HFF-Myc (cell line): ENCODE measurements at places on chromosomes 16 and 17.

DNA sequence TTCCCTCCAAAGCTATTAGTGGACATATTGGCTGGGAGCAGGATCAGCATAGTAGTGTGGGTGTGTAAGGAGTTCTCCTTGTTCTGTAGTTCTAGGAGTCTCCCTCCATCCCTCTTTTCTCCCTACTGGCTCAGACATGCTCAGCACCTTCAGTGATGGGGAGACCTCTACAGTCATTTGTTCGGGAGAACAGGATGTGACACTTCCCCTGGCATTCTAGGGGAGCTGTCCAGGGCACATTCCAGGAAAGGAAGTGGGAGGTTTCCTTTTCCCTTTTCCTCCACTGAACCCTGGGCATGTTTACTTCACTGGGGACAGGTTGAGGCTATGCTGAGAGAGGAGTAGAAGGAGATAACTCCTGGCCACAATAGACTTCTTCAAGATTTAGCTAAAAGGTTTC, 86.5 kb downstream of the MYH13 start:
- no peak for DNase-seq

DNA sequence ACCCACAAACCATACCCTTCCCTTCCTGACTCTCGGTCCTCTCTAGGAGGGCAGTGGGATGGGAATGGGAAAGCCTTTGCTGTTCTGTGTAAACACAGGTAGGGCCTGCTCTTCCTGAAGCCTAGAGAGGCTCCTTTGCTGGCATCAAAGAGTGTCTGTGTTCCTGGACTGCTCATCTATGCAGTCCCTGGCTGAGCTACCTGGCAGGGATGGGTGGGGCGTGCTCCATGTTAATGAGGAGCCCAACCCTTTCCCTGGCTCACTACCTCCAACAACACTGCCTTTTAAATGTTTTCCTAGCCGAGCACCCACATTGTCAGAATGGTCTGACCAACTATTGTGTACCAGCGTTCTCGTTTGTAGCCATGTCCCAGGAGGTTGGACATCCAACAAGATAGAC, 26.6 kb upstream of the NAGLU start:
- no peak for DNase-seq

GRCh38 chr16:48999044-48999443, 282.6 kb downstream of the CBLN1 start:
- no peak for DNase-seq

- DNase-seq, result no peak
Measured at GRCh38 chr17:47675380-47676198, 18.4 kb upstream of the TBKBP1 start.

DNA sequence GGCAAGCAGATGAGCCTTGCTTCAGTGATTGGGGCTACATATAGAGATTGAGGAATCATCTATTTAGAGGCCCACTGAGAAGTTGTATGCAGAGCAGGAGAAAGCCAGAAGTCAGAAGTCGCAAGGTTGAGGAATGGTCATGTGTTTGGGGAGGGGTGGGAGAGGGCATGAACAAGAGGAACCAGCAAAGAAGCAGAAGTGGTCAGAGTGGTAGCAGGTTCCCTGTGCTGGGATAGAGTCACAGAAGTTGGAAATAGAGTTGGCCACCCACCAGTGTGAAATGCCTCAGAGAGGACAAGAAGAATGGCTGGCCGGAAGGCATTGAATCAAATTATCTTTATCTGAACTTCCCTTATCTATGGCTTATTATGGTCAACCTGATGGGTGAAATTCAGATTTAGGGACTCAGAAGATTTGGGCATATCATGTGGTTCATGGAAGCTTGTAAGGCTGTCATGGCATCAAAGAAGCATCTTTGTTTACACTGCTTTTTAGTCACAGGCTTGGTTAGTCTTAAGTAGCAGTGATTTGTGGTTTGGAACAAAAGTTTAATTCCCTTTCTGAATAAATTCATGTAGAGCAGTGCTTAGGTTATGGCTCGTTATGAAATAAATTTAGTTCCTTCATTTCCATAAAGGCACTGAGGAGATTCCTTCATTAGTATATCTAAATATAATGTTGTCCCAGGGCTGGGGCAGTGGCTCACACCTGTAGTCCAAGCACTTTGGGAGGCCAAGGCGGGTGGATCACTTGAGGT, 19.7 kb downstream of the MAP3K3 start:
- DNase-seq, result no peak

GRCh38 chr17:39095309-39095686, 56.1 kb downstream of the PLXDC1 start:
- no peak for DNase-seq

- DNase-seq, result peak; percentile 61
Measured at GRCh38 chr17:50953831-50954601, 87.9 kb upstream of the TOB1 start.

- no peak for DNase-seq
Measured at GRCh38 chr16:20933589-20933988, 33.0 kb downstream of the LYRM1 start.

DNA sequence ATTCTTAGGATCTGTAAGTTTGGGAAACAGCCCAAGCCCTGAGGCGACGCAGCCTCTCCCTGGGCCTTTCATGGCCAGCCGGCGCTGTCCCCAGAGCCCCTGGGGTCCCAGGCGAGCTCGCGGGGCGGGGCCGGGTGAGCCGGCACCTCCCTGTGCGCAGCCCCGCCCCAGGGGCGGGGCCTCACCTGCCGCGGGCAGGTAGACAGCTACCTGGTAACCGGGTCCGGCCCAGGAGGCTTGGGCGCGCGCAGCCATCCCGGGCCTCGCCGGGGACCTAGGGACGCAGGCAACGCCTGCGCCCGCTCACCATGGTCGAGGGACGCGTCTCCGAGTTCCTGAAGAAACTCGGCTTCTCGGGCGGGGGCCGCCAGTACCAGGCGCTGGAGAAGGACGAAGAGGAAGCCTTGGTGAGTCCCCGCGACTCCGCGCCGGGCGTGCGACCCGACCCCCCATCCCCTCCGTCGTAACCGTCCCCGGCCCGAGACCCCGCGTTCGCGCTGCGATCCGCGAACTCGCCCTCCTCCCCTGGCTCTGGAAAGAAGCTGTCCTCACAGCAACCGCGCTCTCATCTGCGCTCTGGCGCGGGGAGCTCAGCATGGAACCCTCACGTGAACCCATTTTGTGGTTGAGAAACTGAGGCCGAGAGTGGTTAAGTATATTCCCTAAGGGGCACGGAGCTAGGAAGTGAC, at the start of gene ATP2C2:
Gene ATP2C2 (plus strand): TSS at position 231 of the 689 bp plus-strand sequence. CDS start 78 bp downstream, at position 309.
- DNase-seq, result no peak

DNA sequence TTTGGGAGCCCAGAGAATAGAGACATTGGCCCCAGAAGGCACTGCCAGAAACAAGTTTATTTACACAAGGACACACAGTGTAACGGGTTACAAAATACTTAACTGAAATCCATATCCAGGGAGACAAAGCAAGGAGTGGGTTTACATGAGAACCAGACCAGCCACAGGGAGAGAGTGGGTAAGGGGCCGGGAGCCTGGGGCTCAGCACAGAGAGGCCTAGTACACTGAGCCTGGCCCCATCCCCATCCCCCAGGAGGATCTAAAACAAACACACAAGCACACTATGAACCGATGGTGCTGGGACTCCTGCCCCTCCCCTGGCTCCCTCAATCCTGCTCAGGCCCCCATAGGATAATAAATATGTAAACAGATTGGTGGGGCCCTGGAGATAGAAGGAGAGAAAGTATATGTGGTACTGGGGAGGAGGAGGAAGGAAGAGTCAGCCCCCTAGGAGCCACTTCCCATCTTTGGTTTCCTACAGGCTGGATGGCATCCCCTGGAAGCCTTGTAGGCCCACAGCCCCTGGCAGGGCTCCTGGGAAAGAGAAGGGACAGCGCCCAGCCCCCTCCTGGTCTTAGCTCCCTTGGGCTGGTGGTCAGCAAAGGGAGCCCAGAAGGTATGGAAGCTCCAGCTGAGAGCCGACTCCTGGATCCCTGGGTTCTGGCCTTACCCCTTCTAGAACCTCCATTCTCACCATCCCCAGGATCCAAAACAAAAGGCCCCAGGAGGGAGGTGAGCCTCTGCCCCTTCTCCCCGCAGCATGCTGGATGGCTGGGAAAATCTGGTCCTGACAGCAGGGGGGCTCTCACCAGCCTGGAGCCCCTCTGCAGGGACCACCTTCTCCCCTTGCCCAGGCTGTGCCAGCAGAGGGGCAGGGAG, 6.4 kb downstream of the G6PC3 start:
- no peak for DNase-seq

GRCh38 chr16:24975428-24975889, 39.7 kb downstream of the ARHGAP17 start:
- no peak for DNase-seq

DNA sequence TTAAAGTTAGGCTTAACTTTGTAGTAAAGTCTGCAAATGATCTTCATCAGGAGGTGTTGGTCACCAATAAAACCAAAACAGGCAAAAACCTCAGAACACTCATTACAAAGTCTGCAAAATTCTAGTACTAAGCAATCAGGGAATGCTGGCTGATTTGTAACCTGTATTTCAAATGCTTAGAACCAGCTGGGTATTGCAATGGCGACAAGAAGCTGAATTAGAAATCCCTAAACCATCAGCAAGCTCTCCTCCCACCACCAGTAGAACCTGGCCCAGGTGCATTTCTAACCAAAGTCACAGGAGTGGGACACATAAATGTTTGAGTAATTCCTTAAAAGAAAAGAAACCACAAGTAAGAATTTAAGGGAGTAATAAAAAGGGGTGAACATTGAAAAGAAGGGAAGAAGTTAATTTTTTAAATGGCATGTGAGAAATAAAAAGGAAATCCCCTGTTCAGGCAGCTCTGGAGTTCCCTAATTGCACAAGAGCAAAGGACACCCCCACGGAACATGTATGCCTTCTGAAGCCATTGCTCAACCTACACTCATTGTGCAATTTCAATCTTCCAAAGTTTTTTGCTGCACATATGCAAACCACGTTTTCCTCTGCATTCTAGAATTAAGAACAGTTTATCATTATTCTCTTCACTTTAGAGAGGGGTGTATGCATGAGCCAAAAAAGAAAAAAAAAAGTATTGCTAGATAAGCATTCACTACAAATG, 102.9 kb downstream of the HIC1 start:
- DNase-seq, result no peak

DNA sequence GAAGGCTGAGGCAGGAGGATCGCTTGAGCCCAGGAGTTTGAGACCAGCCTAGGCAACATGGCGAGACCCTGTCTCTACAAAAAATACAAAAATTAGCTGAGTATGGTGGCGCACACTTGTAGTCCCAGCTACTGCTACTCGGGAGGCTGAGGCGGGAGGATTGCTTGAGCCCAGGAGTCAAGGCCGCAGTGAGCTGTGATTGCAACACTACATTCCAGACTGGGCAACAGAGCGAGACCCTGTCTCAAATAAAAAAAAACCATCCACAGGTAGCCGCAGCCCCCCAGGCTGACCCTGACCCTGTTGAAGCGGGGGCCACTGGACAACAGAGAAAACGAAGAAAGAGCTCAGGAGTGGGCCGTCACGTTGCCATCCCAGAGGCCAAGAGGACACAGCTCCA, 4.0 kb downstream of the SLC43A2 start:
- no peak for DNase-seq

GRCh38 chr16:17062676-17063075, 408.1 kb downstream of the XYLT1 start:
- DNase-seq, result no peak

GRCh38 chr16:88295671-88296436, 86.9 kb upstream of the ZNF469 start:
- no peak for DNase-seq

GRCh38 chr16:21167360-21167759, 8.9 kb downstream of the LDAF1 start:
- peak; percentile 45 for DNase-seq

DNA sequence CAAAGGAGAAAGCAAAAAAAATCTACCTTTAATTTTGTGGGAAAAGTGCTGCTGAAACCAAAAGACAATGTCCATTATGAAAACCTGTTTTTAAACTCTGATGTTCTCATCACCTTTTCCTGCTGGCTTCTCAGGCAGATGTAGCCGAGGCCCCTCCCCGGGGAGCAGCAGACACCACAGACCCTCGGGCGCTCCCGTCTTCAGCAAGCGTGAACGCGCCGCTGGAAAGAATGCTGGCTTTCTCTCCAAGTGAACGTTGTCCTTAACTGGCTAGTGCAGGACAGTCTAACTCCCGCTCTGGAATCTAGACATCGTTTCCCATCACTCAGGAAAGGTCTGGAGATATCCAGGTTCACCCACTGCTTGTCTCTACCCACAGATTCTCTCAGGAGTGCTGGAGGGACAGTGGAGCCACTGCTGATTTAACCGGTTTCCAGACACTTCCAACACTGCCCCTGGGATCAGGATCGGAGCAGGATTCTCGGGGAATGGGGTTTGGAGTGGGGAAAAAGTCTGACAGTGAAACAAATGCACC, 211.2 kb downstream of the RBFOX3 start:
- DNase-seq, result no peak

- DNase-seq, result no peak
Measured at GRCh38 chr16:56389554-56389953, 35.8 kb downstream of the AMFR start.
